ENCODE measurements at places on chromosomes 7 and 10. TPM values are rescaled to one million over a fixed set of nuclear protein-coding genes. Genes with fewer than 3 reads are reported as not detected.
A peak's percentile ranks its signal among the peaks of the same experiment; 100 is the strongest.

Gene ELOVL3
- total RNA-seq = not detected

Gene UNCX
- not detected for total RNA-seq

Gene SP4
- total RNA-seq = 37.0 TPM

DNA sequence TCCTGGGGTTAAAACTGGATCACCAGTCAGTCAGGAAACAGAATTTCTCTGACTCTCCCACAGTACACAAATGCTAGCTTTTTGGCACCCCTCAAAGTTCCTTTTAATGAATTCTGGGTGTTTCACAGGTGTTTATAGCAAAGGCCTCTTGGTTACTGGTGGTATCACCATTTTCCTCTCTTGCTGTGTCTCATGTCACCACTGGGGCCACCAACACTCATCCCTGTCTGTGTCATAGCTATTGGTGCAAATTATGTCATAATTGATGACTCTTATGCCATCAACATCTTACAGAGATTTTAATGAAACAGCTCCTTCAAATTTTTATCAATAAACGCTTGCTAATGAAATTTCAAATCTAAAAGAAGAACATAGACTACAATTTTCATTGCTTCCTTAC lies 27.7 kb upstream of the OSBPL3 start:
- DNase-seq = no peak

Gene ELAPOR2
- 2.3 TPM for total RNA-seq

Gene TUBAL3
- total RNA-seq = not detected

DNA sequence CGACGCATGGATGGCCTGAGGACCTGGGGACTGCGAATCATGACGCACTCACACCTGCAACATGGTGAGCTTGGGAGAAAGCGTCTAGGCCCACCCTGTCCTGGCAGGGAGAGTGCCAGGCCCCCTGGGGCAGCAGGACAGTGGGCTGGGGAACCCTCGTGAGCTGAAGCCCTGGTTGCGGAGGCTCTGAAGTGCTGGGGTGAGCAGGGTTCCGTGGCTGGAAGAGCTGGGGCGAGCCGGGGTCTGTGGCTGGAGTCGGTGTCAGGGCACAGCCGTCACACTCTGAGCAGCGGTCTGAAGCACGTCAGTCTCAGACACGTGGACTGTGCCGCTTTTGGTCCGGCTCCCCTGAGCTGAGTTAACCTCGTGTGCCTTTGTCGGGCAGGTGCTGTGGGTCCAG lies 4.7 kb downstream of the SUN1 start:
- DNase-seq = no peak

DNA sequence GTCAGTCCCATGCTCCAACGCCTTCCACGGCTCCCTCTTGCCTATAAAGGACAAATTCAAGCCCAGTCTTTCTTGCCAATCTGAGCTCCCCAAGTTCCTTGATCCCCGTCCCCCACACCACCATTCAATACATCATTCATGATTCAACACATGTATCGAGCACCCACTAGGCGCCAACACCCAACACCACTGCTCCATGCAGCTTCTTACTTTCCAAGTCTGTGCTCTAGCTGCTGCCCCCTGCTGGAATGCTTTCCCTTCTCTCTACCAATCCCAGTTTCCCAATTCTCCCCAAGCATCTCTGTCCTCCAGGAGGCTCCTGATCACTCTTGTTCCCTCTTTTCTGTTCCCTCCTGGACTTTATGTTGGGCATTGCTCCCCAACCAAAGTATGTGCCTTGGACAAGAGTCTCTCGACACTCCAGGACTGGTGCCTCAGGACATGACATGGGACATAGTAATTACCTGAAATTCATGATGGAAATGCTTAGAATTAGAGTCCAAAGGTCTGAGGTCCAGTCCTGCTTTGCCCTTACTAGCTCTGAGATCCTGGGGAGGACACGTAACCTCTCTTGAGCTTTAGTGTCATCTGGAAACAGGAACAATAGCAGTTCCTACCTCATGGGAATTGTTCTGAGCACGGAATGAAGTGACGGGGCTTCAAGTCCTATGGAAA lies 172.7 kb downstream of the NEURL1 start:
- no peak for DNase-seq

- DNase-seq = peak; percentile 30
These were observed 231.8 kb downstream of the KCNMA1 start for GRCh38 chr10:77405771-77406241.

DNA sequence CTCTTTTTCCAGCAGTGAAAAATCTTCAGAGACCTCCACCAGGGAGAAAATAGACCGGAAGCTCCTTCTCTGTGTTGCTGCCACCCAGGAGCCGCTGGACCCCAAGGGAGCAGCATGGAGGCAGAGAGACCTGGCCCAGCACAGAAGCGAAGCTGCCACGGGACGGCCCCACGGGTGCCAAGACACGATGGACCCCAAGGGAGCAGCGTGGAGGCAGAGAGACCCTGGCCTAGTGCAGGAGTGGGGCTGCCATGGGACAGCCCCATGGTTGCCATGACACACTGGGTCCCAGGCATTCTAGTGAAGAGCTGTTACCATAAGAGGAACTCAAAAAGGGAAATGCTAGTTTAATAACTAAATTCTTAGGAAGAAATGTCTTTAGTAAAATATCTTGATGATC lies 186.3 kb downstream of the PTPRN2 start:
- DNase-seq = no peak

Gene SLC12A9
- total RNA-seq = 29.5 TPM

Gene PRR15
- total RNA-seq = not detected

Gene ZNF365
- not detected for total RNA-seq

DNA sequence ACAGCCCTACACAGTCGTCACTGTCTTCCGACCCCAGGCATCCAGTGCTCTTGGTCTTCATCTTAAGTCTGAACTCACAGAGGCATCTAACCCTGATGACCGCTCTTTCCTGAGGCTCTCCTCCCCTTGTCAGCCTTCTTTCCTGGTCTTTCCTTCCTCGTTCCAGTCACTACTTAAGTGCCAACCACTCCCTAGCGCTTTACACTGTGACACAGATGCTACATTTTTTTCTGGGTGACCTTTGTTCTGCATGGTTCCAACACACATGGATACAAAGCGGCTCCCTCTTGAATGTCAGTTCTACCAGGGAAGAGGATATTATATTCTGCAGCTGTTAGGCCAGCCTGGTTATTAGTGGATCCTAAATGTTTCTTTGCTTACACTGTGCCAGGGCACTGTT lies 12.7 kb downstream of the YWHAG start:
- DNase-seq = no peak

Gene GLI3
- total RNA-seq = not detected

Gene TDRD1
- not detected for total RNA-seq

DNA sequence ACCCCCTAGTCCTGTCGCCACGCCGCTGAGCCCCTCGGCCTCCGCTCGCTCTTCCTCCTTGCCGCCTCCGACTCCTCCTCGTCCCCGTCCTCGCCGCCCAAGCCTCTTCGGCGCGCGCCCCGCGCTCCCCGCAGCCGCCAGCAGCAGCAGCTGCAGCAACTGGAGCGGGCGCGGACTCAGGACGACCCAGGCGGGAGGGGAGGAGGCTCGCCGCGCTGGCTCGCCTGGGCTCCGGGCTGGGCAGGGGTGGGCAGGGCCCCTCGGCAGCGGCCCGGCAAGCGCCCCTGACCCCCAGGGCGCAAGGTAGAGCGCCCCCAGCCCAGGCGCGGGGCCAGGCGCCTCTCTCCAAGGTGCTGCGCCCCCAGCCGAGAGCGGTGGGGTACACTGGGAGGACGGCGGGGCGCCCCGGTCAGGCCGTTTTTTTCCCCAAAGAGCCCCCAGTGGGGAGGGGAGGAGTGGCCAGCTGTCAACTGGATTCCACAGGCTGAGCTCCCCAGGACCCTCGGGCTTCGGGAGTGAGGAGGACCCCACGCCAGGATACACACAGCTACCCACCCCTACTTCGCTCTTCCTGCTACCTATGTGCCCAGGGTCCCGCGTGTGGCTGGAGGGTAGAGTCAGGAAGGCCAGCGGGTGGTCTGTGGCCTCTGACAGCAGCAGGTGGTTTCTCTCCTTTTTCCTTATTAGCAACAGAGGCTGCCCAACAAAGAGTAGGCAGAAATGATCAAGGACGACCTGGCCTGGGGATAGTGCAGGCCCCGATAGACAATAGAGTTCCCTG lies 903 bp upstream of the KCNMA1 start:
- no peak for DNase-seq

Gene TACC2
- total RNA-seq = not detected

DNA sequence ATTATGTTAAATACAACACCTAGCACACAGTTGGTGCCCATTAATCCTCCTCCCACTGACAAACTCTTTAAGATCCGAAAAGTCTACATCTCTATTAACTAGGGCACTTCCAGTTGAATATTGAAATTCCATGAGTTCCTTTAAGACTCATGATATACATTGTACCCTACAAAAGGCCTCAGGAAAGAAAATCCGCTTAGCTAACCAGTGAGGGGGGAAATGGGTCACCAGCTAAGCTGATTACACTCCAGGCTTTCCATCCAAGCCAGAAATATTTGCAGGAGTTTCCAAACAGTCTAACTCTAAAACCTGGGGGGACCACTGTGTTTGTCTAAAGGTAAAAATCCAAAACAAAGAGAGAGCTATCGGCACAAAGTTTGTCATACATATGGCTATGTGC lies 1.3 kb upstream of the LRIT2 start:
- DNase-seq = no peak

- DNase-seq = no peak
These were observed 2.8 kb downstream of the FGF8 start for GRCh38 chr10:101772895-101773761.

Gene PLEKHS1
- total RNA-seq = not detected

- DNase-seq = peak; percentile 54
These were observed 747 bp downstream of the GDI2 start for GRCh38 chr10:5812283-5813090.

Gene ITGA8
- total RNA-seq = not detected

GRCh38 chr10:34702093-34702937 lies 112.8 kb downstream of the PARD3 start:
- no peak for DNase-seq

GRCh38 chr10:16386855-16387254 lies 50.0 kb upstream of the PTER start:
- no peak for DNase-seq

- DNase-seq = no peak
These were observed 552.1 kb downstream of the TFEC start for GRCh38 chr7:115478426-115478825.

Gene PDK4
- total RNA-seq = not detected

Gene OPALIN
- total RNA-seq = not detected

GRCh38 chr7:103141753-103142404 lies 7.0 kb downstream of the NAPEPLD start:
- no peak for DNase-seq

DNA sequence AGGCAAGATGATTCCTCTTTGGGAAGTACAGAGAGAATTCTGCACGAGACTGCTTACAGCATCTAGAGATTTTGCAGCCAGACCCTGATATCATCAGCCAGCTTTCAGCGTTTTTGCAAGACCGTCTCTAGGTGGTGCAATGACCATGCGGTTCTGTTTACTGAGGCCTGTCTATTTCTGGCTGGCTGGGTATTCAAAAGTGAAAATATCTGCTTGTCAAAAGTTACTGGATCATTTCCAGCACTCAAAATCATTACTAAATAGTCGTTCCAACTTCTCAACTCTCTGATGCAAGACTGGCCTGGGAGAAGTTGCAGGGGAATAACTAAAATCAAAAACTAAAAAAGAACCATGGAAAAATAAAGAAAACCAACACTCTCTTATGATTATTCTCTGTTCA lies 240.1 kb downstream of the ELMO1 start:
- peak; percentile 42 for DNase-seq

DNA sequence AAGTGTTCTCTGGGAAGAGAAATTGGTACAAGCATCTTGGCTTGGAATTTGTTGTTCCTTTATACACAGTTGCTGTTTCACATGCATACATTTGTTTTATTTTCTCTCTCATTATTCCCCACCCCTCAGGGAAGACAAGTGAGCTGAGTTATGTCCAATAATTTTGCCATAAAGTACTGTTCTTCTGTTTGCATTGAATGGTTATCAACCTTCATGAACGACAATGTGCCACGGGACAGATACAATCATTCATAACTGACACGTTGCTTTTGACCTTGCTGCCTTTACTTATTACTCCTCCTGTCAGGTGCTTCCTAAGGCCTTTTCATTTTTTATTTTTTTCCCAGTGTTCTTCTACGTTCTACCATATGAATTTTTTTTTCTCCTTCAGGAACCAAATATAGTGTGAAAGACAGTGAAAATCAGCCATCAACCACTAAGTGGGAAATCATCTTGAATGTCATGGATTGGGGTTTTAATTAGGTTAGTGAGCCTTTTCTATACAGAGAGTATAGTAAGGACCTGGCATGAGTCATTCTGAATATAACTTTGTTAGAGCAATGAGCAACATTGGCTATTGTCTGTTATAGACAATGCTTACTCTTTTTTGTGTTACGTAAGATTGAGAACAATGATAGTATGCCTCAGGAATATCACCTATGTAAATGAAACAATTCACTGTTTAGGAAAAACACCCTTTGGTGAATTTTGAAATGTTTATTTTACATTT lies 383.2 kb downstream of the MALRD1 start:
- DNase-seq = no peak

- no peak for DNase-seq
These were observed 1.5 kb downstream of the PON1 start for GRCh38 chr7:95322854-95323253.

- no peak for DNase-seq
These were observed 34.2 kb downstream of the C10orf67 start for GRCh38 chr10:23310404-23310803.

DNA sequence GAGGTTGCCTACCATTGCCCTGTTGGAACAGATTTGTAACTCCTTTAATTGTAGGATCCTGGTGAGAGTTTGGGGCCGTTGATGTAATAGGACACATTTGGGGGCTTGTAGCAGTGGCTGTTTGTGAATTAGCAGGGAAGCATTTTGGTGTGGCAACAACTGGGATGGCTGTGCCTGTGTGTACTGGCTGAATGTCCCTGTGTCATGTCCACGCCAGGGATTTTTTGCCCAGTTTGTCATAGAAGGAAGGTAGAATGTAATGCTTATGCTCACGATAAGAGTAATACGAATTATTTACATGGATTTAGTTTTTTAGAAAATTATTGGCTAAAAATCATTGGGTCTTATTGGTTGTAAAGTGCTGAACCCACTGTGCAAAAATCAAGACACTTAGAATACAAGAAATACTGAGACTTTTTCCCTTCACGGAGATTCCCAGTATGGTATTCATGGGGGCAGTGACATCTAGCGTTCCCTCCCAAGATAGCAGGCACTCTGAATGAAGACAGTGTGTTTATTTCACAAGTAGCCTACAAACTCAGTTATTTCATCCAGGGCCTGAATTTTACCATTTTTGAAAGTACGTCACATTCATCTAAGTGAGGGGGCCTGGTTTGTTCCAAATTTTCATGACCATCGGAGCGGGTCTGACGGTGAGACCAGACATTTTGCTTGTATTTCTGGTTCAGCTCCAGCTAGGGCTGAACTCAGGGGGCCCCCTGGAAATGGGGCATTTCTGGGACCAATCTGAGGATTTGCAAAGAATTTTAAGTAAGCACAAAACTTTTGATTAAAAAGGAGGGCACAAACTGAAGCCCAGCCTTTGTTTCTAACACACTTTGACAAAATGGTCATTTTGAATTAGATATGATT lies 74.7 kb downstream of the CACNB2 start:
- peak; percentile 30 for DNase-seq

DNA sequence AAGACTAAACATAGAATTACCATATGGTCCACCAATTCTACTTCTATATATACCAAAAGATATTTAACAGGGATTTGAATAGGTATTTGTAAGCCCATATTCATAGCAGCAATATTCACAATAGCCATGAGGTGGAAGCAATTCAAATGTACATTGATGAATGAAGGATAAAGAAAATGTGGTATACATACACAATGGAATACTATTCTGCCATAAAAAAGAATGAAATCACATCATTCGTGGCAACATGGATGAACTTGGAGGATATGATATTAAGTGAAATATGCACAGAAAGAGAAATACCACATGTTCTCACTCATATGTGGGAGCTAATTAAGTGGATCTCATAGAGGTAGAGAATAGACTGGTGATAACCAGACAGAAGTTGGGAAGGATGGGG lies 34.1 kb upstream of the GPR22 start:
- no peak for DNase-seq

Measured in activated CD8-positive, alpha-beta T cell treated with anti-CD3 and anti-CD28 coated beads, Interleukin-2, amount 10 ng/mL, durations not matched to agents 7 days and 5 days (primary cell).